GM06990 (cell line): ENCODE measurements at places on chromosomes 5 and 9.

GRCh38 chr5:150448952-150449516 is 505 bp downstream of the RPS14 start:
- DNase-seq: no peak

GRCh38 chr9:92171822-92172221 is 56.6 kb upstream of the SPTLC1 start:
- DNase-seq: no peak

GRCh38 chr5:151295791-151296477 is 7.6 kb downstream of the SLC36A3 start:
- no peak for DNase-seq

DNA sequence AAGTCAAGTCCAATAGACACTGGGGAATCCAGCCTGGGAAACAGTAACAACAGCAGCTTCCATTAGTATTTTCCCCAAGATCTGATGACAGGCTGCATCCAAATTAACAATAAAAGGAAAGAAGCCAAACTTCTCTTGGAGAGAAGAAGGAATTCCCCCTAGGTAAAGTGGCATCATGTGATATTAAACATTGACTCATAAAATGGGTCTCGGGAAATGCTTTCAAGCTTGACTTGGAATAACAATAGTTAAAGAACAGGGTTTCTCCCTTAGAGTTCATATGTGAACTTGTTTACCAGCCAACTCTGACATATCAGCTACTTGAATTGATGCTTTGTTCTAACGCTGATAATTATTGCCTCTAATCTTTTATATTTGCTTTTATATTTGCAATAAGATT is 45.4 kb downstream of the ENTREP1 start:
- no peak for DNase-seq

DNA sequence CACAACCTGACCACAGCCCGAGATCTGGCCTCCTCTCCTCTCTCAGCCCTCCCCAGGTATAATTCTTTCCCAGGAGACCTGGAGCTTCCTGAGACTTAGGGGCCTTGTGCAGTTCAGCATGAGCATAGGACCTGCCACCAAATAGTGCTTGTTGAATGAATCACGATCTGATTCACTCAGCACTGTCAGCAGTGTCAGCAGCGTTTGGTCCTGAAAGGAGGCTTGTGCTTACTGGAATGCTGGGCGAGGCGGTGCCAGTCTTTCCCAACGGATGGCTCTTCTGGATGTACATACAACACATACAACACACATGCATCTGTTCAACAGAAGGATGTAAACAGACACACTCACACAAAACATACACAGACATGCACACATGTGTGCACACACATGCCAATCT is 173.3 kb downstream of the COL23A1 start:
- DNase-seq: no peak

DNA sequence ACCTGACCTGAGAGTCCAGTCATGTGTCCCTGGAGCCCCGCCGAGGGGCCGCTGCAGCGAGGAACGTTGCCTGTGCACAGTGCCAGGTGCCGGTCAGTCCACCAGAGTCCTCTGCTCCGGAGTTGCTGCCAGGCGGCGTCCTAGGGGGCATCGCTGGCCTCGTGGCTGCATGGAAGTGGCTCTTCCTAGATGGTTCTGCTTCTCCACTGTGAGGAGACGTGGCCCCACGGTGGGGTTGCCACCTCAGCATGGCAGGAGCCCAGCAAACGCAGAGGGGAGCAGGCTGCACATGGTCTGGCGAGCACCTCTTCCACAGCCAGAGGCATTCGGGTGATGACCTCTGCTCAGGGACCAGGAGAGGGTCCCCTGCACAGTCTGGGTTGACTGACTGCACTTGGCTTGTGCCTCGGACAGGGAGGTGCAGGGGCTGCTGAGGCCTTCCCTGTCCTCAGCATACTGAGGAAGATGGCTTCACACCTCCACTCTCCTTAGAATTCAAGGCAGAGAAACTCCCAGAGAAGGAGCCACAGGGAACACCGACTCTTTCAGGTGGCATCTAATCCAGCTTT is 25.9 kb upstream of the POMT1 start:
- no peak for DNase-seq

DNA sequence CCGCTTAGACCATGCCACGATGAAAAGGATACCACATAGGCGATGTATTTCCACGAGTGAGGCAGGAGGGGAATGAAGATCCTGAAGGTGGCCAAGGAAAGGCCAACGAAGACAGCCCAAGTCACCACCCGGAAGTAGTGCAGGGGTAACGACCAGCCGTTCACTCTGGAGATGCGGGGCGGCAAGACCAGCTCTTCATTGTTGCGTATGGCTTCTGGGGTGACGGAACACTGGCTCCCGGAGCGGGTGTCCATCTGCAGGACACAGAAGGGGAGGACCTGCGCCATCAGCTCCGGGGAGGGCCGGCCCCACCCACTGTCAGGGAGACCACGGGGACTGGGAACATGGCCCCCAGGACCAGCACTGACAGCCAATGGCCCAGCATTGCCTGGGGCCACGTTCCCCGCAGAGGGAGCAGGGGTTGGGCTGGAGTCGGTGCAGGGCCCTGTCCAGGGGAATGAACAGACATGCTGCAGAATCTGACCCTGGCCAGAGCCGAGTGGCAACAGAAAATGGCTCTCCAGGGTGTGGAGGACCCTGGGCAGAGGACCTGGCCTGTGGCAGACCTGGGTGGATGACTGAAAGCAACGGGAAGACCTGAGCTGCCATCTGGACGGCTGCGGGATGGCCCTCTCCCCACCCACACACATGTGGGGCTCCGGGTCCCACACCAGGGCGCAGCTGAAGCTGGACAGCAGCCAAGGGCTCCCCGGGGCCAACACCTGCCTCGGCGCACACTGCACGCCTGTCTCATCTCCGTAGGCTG is 17.7 kb downstream of the ZDHHC11B start:
- no peak for DNase-seq

GRCh38 chr9:124835026-124835557 is 18.2 kb upstream of the WDR38 start:
- no peak for DNase-seq

DNA sequence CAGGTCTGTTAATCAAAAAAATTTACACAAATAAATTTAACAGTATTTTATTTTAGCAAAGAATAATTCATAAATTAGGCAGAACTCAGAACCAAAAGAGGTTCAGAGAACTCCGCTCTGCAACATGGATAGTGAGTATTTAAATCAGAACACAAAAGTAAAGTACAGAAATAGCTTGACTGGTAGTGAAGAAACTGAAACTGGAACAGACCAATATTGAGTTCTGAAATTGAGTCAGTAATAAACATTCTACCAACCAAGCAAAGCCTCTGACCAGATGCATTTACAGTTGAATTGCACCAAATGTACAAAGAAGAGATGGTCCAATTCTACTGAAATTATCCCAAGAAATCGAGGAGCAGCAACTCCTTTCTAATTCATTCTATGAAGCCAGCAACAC is 1542.8 kb downstream of the EFNA5 start:
- DNase-seq: peak; percentile 6

GRCh38 chr5:93704996-93705395 is 36.4 kb downstream of the POU5F2 start:
- DNase-seq: no peak

- no peak for DNase-seq
Observed at GRCh38 chr9:129052592-129052991, 16.2 kb downstream of the MIGA2 start.

DNA sequence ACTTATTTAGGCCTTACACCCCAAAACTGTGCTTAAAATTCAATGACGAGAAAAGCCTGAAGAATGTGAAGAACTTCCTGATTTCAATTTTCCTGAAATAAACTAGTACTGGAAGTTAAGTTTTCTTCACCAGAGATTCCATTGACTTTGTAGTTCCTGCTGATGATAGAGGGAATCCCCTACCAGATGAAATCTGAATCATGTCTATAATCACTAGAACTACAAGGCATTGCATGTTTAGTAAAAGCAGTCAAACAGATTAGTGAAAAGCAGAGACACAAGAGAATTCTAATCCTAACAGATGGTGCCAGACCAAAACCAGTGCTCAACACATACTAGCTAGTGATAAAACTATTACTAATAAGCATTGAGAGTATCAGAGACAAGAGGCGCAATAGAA is 130.0 kb downstream of the PDE4D start:
- no peak for DNase-seq

DNA sequence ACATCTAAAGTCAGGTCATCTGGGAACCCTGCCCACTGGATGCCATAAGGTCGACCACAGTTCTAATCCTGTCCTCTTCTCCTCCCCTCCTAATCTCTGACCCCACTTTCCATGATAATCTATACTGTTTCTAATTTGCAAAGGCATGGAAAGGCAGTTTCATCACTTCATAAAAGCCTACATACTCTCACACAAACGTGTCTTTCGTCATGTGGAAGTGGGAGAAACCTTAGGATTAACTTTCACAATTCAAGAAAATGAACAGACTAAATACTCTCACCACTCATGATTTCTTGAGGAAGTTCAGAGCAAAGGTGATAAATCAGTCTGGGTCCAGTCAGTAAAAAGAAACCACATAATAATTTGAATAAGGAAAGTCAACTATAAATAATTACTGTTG is 5.5 kb downstream of the FANCC start:
- DNase-seq: no peak

GRCh38 chr5:120690621-120691407 is 226.7 kb downstream of the PRR16 start:
- no peak for DNase-seq

GRCh38 chr5:37851305-37851704 is 11.5 kb upstream of the GDNF start:
- no peak for DNase-seq

GRCh38 chr5:150131978-150132694 is 23.5 kb downstream of the PDGFRB start:
- DNase-seq: no peak

DNA sequence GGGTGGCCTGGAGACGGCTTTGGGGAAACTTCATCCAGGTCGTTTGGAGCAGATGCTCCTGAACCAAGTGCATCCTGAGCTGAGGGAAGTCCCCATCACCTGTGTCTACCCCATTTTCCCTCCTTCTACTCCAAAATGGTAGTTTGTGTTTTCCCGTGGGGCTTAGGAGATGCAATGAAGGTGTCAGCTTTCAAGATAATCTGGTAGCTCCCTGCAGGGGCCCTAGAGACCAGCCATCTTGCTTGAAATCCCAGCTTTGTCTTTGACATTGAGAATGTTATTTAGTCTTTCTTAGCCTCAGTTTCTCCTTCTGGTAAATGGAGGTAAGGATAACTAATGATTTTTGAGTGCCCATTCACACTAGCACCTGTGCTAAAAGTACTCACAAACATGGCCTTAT is 77.4 kb downstream of the WWC1 start:
- no peak for DNase-seq

DNA sequence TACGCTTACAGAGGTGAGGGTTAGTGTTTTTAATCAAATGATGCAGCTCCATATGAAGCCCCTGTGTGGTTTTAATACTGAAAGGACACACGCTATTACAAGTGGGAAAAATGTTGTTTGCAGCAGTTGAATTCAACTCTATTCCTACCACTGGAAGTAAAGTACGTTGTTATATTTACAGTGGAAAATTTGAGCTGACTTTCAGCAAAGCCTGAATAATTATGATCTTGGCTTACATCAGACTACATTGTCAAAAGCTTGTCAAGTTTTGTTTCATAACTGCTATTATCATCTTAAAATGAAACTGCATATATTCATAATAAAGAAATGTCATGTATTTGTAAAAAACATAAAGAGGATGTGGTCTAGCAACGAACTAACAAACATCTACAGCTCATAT is 818.5 kb downstream of the SEMA5A start:
- no peak for DNase-seq

GRCh38 chr5:141135030-141135717 is at the start of gene PCDHB5:
Gene PCDHB5, plus strand, starts transcription at chr5:141135206. Its CDS starts 229 bp downstream, at chr5:141135435.
- no peak for DNase-seq

DNA sequence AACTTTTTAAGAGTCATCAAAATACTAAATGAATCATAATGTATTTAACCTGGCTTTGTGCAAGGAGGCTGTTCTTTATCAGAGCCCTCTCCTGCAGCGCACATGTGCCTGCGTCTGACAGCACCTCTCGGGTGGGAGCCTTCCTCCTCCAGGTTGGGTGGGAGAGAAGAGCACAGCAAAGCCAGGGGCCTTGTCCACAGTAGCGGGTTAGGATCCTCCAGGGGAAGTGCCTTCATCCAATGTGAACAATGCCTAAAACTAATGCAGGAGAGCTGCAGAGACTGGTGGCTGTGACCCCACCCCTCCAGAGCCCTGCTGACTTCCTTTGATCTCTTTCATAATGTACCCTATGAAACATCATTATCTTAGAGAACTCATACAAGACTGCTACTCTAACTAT is 10.2 kb downstream of the UBE2QL1 start:
- DNase-seq: no peak

DNA sequence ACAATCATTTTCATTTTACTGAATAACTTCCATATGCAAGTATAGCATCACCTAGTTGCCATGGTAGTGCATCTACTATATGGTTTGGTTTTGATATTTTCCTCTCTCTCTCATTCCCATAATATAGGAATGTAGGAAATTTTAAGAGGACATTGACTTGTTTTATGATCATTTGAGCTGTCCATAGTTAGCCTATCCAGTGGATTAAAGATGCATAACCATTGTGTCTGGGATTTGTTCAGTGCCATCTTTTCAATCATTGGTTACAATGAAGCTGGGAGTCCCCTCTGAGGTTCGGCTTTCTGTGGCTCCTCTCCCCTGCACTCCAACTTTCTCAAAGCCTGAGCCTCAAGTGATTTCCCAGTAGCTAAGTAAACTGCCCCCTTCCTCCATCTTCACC is 458.5 kb downstream of the RAB3C start:
- DNase-seq: no peak

DNA sequence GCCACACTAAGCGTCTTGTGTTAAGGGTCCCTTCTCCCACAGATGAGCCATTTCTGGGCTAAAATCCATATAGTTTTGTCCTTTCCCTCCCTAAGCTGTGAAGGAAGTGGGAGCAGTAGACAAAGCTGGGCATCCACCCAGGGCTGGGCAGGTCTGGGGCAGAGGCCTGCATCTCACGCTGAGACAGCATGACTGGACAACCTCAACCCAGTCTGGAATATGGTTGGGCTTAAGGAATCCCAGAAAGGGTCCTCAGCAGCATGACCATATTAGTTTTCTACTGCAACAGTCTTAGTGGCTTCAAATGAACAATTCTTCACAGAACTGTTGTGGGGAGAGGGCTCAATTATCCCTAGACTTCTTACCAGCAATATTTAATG is 173.8 kb downstream of the AUH start:
- DNase-seq: no peak

GRCh38 chr5:62299600-62299999 is 6.4 kb upstream of the KIF2A start:
- DNase-seq: no peak

DNA sequence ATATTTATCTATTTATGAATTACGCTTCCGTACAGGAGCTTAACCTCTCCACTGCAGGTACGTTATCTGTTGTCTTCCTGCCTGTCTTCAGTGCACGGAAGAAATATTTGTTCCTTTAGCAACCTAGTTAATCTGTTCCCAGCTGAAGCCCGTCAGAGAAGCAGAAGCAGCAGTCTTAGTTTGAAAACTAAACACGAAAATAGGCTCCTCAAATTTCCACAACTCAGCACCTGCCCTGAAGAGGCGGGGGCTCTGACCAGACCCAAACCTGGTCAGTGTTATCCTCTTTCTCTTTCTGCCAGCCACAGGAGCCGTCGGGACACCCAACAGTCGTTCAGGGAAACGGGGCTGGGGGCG is 462 bp downstream of the NUDCD2 start:
- DNase-seq: no peak

GRCh38 chr9:93100276-93100636 is 4.2 kb downstream of the CARD19 start:
- no peak for DNase-seq
